ENCODE measurements at places on chromosomes 5 and 9.

GRCh38 chr5:151150471-151151262 lies 6.9 kb downstream of the ANXA6 start:
- peak; percentile 55 for DNase-seq

GRCh38 chr9:71628247-71628646 lies 140.1 kb downstream of the CEMIP2 start:
- no peak for DNase-seq

DNA sequence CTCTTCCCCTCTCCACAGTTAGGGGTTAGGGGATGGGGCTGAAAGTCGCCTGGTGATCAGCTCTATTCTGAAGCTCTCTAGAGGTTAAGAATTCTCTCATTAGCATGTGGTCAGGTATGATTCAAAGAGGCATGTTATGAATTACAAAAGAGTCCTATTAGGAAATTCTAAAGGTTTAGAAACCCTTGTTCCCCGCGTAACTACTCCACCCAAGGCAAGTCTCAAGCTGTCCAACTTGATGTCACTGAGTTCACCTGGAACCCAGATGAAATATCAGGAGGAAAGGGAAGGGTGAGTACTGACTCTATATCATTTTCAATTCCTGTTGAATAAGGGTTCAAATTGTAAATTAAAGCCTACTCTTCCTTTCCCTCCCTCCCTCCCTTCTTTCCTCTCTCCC lies 18.1 kb upstream of the RNF145 start:
- DNase-seq, result no peak

- DNase-seq, result no peak
Measured at GRCh38 chr9:124088476-124088837, 76.9 kb downstream of the LHX2 start.

GRCh38 chr5:53170746-53171349 lies 61.3 kb upstream of the MOCS2 start:
- DNase-seq, result no peak

- no peak for DNase-seq
Measured at GRCh38 chr9:20479419-20480155, 142.7 kb downstream of the MLLT3 start.

Measured in naive B cell (primary cell).